ENCODE measurements at places on chromosomes 12 and 14.

- no peak for DNase-seq
These were observed 136.3 kb downstream of the ITPR2 start for GRCh38 chr12:26696613-26697092.

DNA sequence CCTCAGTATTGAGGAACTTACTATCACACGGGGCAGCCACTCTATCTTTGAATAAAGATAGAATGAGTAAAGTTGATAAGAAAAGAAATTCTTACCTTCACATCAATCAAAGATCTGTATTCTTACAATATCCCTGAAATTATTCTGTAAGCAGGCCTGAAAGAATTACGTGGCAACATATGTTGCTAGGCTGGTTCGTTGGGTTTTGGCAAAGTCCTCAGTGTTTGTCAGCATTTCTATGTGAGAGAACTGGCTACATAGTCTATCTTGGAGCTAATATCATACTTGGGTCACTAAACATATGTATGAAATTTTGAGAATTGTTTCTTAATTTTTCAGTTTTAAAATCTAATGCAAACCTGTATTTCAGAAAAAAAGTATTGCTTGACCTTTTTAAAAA is 412.2 kb upstream of the GARIN6 start:
- no peak for DNase-seq

GRCh38 chr12:89884952-89885351 is 176.3 kb upstream of the ATP2B1 start:
- DNase-seq, result no peak

GRCh38 chr12:104215638-104216297 is at the start of gene TXNRD1:
TSS of gene TXNRD1 (plus strand) at chr12:104215779. CDS start at chr12:104215803, 24 bp downstream.
- peak; percentile 89 for DNase-seq

DNA sequence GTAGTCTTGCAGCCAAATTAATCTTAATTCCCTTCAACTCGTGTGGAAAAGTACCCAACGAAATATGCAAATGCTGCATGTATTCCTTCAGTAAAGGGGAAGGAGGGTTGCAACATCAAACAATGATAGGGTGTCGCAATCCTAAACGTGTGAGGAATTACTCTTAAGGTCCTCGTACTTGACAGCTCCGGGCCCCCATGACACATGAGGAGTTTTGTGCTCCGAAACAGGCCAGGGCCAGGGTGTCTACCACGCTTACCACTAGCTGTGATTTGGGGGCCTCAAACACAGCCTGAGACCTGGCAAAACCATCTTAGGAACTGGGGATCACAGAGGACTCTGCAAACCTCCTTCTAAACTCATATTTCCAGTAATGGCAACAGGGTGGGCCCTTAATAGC is 20.4 kb downstream of the FOS start:
- no peak for DNase-seq

DNA sequence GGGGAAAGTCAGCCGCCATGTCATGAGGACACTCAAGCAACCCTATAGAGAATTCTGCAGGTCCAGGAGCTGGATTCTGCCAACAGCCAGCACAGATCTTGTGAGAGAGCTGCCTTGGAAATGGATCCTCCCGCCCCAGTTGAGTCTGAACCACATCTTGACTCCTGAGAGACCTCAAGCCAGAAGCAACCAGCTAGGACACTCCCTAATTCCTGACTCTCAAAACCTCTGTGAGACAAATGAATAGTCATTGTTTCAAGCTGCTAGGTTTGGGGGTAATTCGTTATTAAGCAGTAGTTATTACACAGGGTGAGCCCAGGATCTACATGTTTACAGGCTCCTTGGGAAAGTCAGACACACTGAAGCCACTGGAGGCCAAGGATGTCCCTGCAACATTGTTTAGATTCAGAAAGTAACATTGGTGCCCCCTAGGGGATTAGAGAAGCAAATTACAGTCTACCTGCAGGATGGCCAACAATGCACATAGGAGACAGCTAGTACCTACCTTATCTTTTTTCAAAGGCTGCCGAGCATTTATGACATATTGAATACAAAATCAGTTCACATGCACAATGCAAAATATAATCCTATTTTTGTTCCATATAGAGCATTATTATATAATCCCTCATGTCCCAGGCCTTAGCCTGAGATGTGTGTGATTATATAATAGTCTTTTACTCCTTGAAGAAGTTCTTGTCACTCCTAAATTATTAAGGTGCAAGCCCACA is 57.9 kb upstream of the FICD start:
- peak; percentile 57 for DNase-seq

- DNase-seq, result peak; percentile 89
These were observed 17.1 kb upstream of the EMP1 start for GRCh38 chr12:13179211-13180074.

GRCh38 chr12:18304609-18305008 is 43.3 kb downstream of the PIK3C2G start:
- no peak for DNase-seq

DNA sequence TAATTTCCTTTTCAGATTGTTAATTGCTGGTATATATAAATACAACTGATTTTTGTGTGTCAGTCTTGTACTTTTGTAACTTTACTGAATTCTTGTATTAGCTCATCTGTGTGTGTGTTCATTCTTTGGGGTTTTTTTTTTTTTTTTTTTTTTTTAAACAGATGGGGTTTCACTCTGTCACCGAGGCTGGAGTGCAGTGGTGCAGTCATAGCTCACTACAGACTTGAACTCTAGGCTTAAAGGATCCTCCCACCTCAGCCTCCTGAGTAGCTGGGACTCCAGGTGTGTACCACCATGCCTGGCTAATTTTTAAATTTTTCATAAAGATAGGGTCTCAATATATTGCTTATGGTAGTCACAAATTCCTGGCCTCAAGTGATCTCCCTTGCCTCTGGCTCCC is 68.0 kb downstream of the WNK1 start:
- peak; percentile 11 for DNase-seq

GRCh38 chr14:89384023-89384422 is 33.0 kb downstream of the FOXN3 start:
- no peak for DNase-seq

DNA sequence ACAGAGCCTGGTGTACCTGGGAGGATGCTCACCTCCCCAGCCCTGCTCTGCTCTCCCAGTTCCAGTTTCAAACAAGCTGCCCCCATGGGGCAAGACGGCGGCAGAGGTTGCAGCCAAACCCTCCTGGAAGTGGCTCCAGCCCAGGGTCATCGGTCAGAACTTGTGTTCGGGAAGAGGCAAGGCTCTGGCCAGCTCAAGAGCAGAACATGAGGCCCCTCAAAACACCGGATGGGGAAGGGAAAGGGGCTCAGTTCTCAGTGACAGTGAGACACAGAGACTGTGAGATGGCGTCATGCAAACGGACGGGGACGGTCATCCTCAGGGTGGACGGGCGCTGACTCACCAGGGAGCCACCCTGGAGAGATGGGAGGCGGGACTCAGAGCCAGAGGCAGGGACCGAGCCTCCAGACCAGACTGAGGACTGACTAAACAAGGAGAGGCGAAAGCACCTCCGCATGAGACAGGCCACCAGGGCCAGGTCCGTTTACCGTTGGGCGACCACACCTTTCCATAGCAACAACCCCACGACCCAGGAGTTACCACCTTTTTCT is 63.9 kb upstream of the GALNT9 start:
- no peak for DNase-seq

- no peak for DNase-seq
These were observed 5.9 kb upstream of the PRPH start for GRCh38 chr12:49288922-49289555.

GRCh38 chr14:54166049-54166950 is 209.7 kb upstream of the BMP4 start:
- no peak for DNase-seq

DNA sequence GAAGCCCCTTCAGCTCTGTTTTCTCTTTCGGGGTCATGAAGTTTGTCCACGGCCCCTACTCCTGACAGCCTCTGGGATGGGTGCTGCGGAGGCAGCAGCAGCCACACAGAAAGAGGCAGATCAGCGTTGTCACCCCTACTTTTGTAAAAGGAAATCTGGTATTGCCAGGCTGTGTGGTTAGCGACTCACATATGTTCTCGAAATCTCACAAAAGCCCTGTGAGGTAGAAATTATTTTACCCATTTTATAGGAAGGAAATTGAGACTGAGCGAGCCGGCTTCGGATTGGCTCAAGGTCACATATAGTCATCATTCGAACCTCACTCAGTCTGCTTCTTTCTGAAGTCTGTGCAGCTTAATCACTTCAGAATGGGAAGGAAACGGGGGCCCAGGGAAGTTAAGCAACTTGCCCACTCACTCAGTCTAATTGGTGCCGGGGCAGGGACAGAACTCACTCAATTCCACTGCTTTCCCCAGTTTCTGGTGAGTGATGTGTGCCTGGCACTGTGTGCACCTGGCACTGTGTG is 1.1 kb upstream of the CKAP4 start:
- DNase-seq, result peak; percentile 32

- no peak for DNase-seq
These were observed 44.3 kb upstream of the TRIM9 start for GRCh38 chr14:51139121-51139681.

DNA sequence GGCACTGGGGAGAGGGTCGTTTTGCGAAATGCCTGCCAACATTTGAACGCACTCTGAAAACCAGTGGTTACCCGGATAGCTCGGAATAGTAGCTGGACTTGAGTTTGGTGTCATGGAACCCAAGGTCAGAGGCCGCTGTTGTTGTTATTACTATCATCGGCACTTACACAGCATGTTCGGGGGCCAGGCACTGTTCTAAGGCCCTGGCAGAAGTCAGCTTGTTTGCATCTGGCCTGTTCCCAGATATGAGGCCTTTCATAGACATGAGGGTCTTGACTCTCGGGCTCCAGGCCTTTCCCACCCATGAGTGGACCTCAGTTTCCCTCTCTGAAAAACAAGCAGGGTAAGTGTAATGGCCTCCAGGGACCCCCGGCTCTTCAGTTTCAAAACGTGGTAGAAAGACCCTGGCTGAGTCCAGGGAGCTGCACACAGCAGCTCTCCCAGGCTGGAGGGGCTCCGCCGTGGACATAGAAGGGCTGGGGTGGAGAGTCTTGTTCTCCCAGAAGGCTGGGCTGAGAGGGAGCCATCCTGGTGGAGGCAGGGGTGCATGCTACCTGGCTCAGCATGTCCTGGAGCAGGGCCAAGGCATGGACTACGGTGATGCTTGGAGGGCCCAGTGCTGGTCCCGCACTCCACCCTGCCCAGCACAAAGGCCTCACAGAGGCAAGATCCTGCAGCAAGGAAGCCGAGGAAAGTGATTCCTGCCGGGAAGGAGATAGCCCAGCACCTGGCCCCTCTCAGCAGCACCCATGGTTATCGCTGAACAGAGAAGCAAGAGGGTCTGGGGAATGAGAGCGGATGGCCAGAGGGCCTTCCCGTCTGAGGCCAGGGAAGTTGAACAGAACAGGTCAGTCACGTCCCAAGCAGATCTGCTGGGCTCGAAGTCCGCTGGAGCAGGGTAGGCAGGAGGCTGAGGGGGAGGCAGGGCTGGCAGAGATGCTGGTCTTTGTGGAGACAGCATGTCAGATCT is 63.5 kb upstream of the C14orf180 start:
- no peak for DNase-seq

- no peak for DNase-seq
These were observed 349.0 kb upstream of the RGS6 start for GRCh38 chr14:71583194-71583593.

GRCh38 chr12:23949348-23950209 is at the start of gene SOX5:
TSS of gene SOX5 (minus strand) at chr12:23949670. CDS start at chr12:23949601, 69 bp downstream.
- DNase-seq, result no peak

DNA sequence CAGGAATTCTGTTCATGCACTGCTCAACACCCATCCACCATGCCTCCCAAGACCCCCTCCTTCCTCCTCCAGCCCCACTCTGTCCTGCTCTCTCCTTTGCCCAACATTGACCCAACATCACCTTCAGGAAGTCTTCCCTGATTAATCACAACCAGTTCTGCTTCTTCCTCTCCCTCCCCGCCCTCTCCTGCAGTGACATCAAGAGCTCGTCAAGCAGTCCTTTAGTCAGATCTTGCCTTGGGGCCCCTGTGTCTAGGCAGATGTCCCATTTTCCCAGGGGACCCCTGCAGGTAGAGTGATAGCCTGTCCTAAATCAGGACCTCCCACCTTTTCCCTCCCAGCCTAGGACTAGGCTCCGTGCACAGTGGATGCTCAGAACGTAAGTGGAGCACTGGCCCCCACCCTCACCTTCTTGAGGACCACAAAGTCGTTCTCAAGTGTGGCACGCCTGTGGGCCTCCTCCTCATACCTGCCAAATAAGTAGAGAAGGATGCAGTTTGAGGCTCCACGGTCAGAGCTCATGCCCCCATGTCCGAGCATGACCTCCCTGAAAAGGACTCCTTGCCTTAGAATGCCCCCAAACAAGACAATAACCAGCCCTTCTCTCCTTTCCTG is 2.3 kb downstream of the KRT78 start:
- no peak for DNase-seq

DNA sequence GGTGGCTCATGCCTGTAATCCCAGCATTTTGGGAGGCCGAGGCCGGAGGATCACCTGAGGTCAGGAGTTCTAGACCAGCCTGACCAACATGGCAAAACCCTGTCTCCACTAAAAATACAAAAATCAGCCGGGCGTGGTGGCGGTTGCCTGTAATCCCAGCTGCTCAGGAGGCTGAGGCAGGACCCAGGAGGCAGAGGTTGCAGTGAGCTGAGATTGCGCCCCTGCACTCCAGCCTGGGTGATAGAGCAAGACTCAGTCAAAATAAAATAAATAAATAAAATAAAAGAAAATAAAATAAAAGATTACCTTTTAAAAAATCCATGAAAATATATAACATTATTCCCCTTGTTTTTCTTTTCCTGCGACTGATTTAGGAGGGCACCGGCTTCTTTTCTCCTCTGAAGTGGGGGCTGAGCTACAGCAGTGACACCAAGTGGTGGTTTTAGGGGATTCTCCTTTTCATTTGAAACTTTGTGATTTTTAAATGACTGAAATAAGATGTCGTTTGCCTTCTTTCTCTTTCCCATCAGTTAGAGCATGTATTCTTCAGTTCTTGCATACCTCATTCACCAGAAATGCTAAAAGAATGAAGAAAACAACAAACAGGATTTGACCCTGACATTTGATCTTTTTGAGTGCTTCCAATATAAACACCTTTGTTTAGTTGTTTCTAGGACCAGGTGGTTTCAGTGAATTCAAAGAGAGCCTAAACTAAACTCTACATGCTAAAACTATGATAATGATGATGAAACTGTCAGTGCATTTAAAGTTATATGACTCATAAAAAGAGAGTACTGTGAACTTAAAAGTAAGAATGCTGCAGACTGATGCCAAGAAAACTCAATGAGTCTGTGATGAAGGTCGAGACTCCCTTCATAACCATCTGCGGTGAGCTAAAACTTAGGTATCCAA is 22.6 kb upstream of the PKP2 start:
- DNase-seq, result no peak

Data from activated CD4-positive, alpha-beta T cell treated with anti-CD3 and anti-CD28 coated beads, Interleukin-10, Interleukin-2, amounts not matched to agents 100 ng/mL and 50 ng/mL, durations not matched to agents 16 hours and 8 hours (primary cell).